ENCODE measurements at places on chromosomes 11 and 22. TPM values are rescaled to one million over a fixed set of nuclear protein-coding genes. Genes with fewer than 3 reads are reported as not detected.

DNA sequence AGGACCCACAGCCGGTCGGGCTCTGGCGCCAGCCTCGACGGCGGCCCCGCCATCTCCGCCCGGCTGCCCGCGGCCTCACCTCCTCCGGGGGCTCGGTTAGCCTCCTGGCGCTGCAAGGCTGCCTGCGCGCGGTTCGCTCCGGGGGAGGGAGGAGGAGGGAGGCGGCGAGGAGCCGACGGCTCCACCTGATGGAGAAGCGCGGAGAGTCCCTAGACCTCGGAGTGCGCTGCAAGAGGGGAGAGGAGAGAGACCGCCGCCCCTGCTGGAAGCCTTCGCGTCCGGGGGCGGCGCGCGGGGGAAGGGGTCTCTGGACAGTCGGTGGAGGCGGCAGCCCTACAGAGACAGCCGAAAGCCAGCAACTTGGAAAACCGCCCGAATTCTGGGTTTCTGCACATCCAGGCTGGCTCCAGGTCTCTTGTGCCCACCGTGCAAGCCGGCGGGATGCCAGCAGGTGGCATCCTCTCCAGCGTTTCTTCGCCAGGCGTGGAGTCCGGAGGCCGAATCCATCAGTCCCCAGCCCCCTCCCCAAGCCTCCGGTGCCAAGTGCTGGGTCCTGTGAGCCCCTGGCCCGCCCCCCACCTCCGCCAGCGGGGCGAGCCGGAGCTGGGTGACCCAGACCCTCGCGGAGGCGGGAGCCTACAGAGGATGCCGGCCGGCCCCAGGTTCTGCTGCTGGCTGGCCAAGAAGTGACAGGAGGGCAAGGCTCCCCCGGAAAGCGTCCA, 2.9 kb upstream of the KIRREL3 start:
- peak; percentile 76 for DNase-seq

- DNase-seq = no peak
Measured at GRCh38 chr11:79195209-79195608, 245.6 kb downstream of the TENM4 start.

KLHDC7B gene
- 0.37 TPM for total RNA-seq

APOL5 gene
- not detected for total RNA-seq

CBL gene
- 9.0 TPM for total RNA-seq

DNA sequence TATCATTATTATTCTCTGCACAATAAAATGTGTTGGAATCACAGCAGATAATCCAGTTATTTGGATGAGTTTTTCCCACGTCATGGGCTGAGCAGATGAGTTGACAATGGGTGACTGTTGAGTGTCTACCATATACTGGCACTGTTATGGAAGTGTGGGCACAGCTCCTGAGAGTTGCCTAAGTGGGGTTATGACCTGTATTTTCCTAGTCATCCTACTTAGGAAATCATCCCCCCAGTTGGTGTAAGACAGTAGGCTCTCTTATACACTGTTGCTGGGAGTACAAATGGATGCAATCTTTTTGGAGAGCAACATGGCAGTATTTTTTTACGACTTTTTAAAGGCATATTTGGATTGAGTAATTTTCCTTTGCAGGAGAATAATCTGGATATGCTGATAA, 66.4 kb downstream of the TRAF6 start:
- no peak for DNase-seq

- DNase-seq = peak; percentile 20
Measured at GRCh38 chr11:108496643-108497256, 1.4 kb downstream of the POGLUT3 start.
